Activated CD4-positive, alpha-beta T cell treated with anti-CD3 and anti-CD28 coated beads, Interleukin-2, amount 10 ng/mL, durations not matched to agents 7 days and 5 days (primary cell): ENCODE measurements at places on chromosomes 3 and 15. TPM values are rescaled to one million over a fixed set of nuclear protein-coding genes. Genes with fewer than 3 reads are reported as not detected.
A peak's percentile ranks its signal among the peaks of the same experiment; 100 is the strongest.

DNA sequence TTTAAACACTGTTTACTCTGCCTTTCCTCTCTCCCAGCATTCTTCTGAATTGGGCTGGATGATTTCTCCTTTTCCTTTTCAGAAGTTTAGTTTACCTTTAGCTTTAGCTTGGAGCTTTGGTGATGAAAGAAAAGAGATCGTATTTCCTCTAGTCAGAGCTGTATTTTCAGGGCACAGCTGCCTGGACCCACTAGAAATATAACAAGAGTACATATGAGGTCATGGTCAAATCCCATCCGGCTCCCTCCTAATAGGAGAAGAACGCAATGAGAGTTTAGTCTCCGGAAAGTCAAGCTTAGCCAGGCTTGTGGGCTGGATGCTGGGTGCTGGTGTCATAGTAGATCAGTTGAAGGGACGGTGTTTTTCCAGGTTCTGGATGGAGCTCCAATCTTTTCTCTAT is 177.1 kb upstream of the PFN2 start:
- H3K4me1 ChIP-seq: peaks cover 2% of the 10 kb centered on the region
- H3K27me3 ChIP-seq: peaks cover 18% of the 10 kb centered on the region
- H3K4me3 ChIP-seq: no peak overlapping the region
- H3K27ac ChIP-seq: no peak overlapping the region

DNA sequence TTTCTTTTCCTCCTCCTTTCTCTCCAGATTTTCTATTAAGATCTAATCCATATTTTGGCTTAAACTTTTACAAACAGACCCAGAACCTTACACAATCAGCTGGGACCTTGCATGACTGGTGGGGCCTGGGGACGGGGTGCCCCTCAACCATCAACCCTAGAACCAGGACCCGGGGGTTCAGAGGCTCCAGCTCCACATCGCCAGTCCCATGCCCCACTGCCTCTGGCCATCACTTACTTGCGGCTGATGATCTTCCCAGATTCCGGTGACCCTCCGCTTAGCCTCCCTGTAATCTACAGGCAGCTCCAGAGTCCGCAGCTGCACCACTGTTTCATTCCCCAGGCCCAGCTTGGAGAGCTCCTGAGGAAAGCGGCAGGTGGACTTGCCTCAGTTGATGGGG is 36.8 kb downstream of the PGPEP1L start:
- H3K4me1 ChIP-seq: no peaks in the 10 kb centered on the region
- no peaks in the 10 kb centered on the region for H3K27me3 ChIP-seq
- DNase-seq: no peak
- no peaks in the 10 kb centered on the region for H3K36me3 ChIP-seq
- no peak overlapping the region for H3K27ac ChIP-seq

The FEZF2 gene
- not detected for total RNA-seq

GRCh38 chr3:40681658-40682055 is 156.9 kb downstream of the ZNF621 start:
- H3K4me1 ChIP-seq: no peaks in the 10 kb centered on the region
- H3K27me3 ChIP-seq: peaks cover 12% of the 10 kb centered on the region
- no peak overlapping the region for H3K4me3 ChIP-seq
- H3K36me3 ChIP-seq: no peaks in the 10 kb centered on the region
- DNase-seq: no peak

DNA sequence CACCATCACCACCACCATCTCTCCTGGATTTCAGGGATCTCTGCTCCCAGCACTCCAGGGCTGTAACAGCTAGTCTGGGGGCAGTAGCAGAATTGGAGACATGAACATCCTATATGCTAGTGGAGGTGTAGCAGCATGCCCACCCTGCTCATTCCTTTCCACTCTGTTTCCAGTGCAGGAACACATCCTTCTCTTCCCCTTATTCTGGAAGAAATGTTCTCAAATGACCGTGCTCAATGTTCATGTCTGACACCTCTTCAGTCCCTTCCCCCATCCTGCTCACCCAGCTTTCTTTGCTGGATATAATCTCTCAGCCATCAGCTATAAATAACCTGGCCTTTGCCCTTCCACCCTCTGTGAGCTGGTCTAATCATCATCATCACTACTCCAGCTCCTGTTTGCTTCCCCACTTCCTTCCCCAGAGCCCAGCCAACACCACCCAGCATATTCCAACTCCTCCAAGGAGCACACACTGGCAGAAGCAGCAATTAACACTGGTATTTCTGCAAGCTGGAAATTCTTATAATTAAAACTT is 31.1 kb downstream of the DCLK3 start:
- peaks cover 8% of the 10 kb centered on the region for H3K27me3 ChIP-seq
- no peaks in the 10 kb centered on the region for H3K36me3 ChIP-seq
- H3K4me1 ChIP-seq: no peaks in the 10 kb centered on the region

DNA sequence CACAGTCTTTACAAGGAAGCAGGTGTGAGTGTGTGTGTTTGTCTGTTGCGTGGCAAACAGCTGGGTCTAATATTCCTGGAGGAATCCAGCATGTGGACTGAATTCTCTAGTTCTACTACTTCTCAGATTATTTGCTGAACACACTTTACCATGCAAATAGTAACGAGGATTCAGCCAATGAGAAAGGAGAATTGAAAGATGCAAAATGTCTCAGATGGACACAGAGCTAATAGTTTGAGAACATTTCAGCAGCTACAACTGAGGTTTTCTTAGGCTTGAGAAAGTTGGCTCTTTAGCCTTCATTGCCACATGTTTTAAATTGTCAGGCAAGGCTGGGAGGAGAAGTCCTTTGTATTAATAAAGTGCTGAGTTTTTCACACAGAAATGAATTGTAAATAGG is 568.0 kb upstream of the MDFIC2 start:
- H3K36me3 ChIP-seq: no peaks in the 10 kb centered on the region
- H3K27ac ChIP-seq: no peak overlapping the region
- no peaks in the 10 kb centered on the region for H3K4me1 ChIP-seq
- no peak overlapping the region for H3K4me3 ChIP-seq

DNA sequence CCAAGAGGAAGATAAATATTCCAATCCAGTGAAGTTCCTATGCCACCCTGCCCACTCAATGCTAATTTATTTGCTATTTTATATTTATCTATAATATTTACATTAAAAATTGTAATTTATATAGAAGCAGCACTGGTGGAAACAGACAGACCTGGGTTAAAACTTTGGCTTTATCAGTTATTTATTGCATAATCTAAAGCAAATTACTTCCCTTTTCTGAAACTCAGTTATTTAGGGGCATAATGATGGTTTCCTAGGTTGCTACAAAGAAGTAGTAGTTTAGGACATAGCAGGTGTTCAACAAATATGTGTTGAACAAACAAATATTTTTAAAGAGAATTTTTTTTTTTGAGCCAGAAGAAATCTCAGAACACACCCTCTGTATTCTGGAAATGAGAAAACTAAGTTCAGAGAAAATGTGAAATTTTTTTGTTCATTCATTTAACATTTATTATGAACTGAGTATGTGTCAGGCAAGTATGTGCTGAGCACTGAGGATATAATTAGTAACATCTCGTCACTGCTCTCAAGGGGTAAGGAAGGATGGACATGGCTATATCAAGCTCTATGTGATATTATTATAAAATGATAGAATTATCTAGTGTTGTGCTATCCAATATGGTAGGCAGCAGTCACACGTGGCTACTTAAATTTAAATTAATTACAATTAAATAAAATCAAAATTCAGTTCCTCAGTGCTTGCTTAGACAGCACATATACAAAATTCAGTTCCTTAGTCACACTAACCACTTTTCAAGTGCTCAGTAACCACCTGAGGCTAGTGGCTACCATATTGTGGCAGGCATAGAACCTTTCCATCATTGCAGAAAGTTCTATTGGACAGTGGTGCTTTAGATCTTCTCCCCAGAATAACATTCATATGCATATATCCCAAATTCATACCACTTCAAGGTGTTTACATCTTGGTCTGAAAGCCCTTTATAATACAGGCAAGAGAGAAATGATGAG is 7.0 kb upstream of the UBE2Q2 start:
- H3K27ac ChIP-seq: no peak overlapping the region
- peaks cover 19% of the 10 kb centered on the region for H3K4me1 ChIP-seq
- DNase-seq: no peak
- no peak overlapping the region for H3K4me3 ChIP-seq
- peaks cover 8% of the 10 kb centered on the region for H3K27me3 ChIP-seq

- H3K27me3 ChIP-seq: peaks cover 30% of the 10 kb centered on the region
- no peaks in the 10 kb centered on the region for H3K4me1 ChIP-seq
- H3K36me3 ChIP-seq: no peaks in the 10 kb centered on the region
- H3K27ac ChIP-seq: no peak overlapping the region
These were observed 92.3 kb upstream of the TJP1 start for GRCh38 chr15:29914511-29914926.

The IGDCC3 gene
- total RNA-seq: not detected

GRCh38 chr3:117282566-117282965 is 573.0 kb downstream of the TUSC7 start:
- DNase-seq: no peak
- H3K36me3 ChIP-seq: no peaks in the 10 kb centered on the region

The GADL1 gene
- total RNA-seq: not detected

DNA sequence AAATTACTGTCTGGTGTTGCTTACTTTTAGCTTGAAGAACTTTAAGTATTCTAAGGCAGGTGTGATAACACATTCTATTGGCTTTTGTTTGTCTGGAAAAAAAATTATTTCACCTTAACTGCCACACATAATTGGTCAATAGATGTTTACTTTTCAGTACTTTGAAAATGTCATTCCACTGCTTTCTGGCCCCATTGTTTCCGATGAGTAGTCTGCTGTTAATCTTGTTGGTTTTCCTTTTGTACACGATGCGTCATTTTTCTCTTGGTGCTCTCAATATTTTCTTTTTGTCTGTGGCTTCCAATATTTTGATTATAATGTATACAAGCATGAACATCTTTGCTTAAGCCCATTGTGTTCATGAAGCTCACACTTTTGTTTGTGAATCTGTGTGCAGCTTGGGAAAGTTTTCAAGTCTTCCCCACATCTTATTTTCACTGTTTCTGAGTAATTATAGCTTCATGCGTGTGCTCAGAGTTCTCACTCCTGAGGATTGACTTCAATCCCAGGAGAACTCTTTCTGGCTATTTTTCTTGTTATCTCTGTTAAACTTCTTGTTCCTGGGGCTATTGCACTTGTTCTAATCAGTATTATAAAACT is 664.7 kb downstream of the IGSF11 start:
- no peak overlapping the region for H3K4me3 ChIP-seq
- H3K4me1 ChIP-seq: no peaks in the 10 kb centered on the region
- H3K27me3 ChIP-seq: no peaks in the 10 kb centered on the region
- H3K36me3 ChIP-seq: no peaks in the 10 kb centered on the region
- no peak overlapping the region for H3K27ac ChIP-seq
- no peak for DNase-seq

GRCh38 chr3:149388001-149388440 is 10.6 kb upstream of the TM4SF1 start:
- H3K36me3 ChIP-seq: no peaks in the 10 kb centered on the region
- no peaks in the 10 kb centered on the region for H3K27me3 ChIP-seq
- no peaks in the 10 kb centered on the region for H3K4me1 ChIP-seq
- H3K27ac ChIP-seq: no peak overlapping the region
- H3K4me3 ChIP-seq: no peak overlapping the region

- H3K27ac ChIP-seq: no peak overlapping the region
- DNase-seq: no peak
- H3K36me3 ChIP-seq: peaks cover 4% of the 10 kb centered on the region
- no peak overlapping the region for H3K4me3 ChIP-seq
These were observed 6.7 kb downstream of the GK5 start for GRCh38 chr3:142218703-142219102.

- H3K27me3 ChIP-seq: peaks cover 36% of the 10 kb centered on the region
- no peak overlapping the region for H3K27ac ChIP-seq
- H3K4me3 ChIP-seq: no peak overlapping the region
- H3K4me1 ChIP-seq: no peaks in the 10 kb centered on the region
- DNase-seq: no peak
These were observed 8.3 kb downstream of the GPR156 start for GRCh38 chr3:120276767-120277166.

The GOLGA6B gene
- total RNA-seq: not detected

The SENP2 gene
- 31.2 TPM for total RNA-seq

GRCh38 chr15:35851491-35851890 is 305.5 kb upstream of the DPH6 start:
- H3K27me3 ChIP-seq: no peaks in the 10 kb centered on the region
- no peak for DNase-seq
- no peak overlapping the region for H3K27ac ChIP-seq
- H3K36me3 ChIP-seq: no peaks in the 10 kb centered on the region
- H3K4me1 ChIP-seq: no peaks in the 10 kb centered on the region

DNA sequence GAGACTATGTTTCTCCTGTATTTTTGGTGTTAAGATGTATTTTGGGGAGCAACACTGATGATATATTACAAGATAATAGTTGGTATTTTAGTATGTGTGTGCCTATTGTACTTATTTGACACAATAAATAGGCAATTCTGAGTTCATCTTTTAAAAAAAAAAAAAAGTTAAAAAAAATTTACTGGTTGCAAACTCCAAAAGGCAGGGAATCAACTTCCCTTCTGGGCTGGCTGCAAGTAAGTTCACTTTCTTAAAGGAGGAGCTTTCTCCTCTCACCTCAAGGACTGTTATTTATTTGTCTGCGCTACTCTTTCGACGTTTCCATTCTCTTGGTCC is 335 bp upstream of the VPS8 start:
- peaks cover 53% of the 10 kb centered on the region for H3K4me1 ChIP-seq
- H3K4me3 ChIP-seq: peak overlapping the region; percentile 92
- peak overlapping the region; percentile 96 for H3K27ac ChIP-seq
- peaks cover 3% of the 10 kb centered on the region for H3K27me3 ChIP-seq
- DNase-seq: no peak

The FBXO40 gene
- total RNA-seq: not detected

DNA sequence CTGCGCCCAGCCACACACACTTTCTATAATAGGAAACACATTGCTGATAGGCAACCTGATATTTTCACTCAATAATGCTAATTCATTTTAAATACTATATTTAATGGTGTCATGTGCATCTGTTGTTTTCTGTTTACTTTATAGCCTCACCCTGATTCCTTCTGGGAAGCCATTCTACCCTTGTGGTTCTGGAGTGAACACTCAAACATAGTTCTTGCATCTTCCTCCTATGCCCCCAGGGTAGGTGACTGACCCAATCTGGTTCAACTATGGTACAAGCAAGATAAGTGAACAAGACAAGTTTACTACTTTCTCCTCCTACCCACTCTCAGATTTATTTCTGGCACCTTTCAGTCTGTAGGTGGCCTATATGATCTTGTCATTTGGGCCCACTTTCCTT is 4.3 kb upstream of the SCG3 start:
- DNase-seq: no peak
- peaks cover 2% of the 10 kb centered on the region for H3K4me1 ChIP-seq
- peaks cover 25% of the 10 kb centered on the region for H3K27me3 ChIP-seq
- no peak overlapping the region for H3K4me3 ChIP-seq

- H3K27ac ChIP-seq: no peak overlapping the region
- DNase-seq: no peak
- H3K4me3 ChIP-seq: no peak overlapping the region
- peaks cover 32% of the 10 kb centered on the region for H3K27me3 ChIP-seq
- H3K4me1 ChIP-seq: peaks cover 8% of the 10 kb centered on the region
These were observed 55.3 kb downstream of the SLC28A2 start for GRCh38 chr15:45307230-45307924.

The SPTBN5 gene
- total RNA-seq: 1.5 TPM

The ITGA11 gene
- 1.1 TPM for total RNA-seq
